ENCODE measurements at places on chromosomes 5 and 9.

- no peak for DNase-seq
These were observed 387.9 kb upstream of the DAP start for GRCh38 chr5:11148810-11149539.

DNA sequence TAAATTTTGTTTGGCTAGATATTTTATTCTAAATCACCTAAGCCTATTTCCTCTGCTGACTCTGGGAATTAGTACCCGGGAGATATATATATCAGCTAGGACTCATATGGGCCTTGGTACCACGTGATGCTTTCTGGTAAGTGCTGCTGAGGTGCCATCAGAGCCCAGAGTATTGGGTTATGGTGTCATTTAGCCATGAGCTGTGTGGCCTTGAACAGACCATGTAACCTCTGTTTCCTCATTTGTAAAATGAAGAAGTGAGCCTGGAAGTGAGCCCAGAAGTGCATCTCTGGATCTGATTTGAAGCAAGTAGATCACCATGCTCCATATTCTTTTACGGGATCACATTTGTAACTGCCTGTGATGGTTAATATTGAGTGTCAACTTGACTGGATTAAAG lies 126.1 kb downstream of the GPBP1 start:
- DNase-seq: no peak

DNA sequence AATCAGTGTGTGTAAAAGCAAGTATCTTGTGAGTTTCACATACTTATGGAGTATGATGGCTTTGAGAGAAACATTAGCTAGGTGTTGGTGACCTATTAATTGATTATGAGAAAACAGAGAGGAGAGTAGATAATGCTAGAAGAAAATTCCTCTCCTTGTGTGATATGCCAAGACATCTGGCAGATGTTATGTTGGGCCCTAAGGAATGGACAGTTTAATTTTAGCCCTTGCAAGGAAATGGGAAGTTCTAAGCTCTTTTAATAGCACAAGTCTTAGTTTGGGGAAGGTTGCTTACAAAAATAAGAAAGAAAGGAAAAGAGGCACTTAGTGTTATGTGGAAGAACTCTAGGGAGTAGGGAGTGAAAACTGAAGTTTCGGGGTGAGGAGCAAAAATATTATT lies 5.1 kb downstream of the ZNF462 start:
- no peak for DNase-seq

DNA sequence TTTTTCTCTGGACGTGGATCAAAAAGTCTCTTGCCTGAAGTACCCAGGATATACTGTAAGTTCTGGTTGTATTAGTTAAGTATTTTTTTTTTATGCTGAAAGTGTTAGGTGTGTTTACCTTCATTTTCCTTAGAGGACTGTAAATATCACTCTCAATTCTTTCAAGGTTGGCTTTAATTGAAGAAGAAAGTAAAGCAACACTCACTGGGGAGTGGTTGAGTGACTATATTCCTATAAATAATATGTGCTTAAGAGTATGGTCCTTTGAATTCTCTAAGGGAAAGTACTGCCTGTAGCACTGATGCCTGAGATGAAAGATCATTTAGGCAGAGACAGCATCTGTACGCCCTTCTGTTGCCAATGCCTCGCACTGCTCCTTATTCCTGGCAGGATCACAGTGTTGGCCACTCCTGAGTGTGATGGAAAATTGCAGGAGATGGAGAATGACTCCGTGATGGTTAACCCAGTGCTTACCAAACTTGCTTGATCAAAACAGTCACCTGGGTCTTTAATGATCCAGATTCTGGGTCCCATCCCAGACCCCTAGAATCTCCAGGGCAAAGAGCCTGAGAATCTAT lies 182.0 kb upstream of the MPDZ start:
- no peak for DNase-seq

- no peak for DNase-seq
These were observed 721.2 kb downstream of the CDH18 start for GRCh38 chr5:19266791-19267190.

DNA sequence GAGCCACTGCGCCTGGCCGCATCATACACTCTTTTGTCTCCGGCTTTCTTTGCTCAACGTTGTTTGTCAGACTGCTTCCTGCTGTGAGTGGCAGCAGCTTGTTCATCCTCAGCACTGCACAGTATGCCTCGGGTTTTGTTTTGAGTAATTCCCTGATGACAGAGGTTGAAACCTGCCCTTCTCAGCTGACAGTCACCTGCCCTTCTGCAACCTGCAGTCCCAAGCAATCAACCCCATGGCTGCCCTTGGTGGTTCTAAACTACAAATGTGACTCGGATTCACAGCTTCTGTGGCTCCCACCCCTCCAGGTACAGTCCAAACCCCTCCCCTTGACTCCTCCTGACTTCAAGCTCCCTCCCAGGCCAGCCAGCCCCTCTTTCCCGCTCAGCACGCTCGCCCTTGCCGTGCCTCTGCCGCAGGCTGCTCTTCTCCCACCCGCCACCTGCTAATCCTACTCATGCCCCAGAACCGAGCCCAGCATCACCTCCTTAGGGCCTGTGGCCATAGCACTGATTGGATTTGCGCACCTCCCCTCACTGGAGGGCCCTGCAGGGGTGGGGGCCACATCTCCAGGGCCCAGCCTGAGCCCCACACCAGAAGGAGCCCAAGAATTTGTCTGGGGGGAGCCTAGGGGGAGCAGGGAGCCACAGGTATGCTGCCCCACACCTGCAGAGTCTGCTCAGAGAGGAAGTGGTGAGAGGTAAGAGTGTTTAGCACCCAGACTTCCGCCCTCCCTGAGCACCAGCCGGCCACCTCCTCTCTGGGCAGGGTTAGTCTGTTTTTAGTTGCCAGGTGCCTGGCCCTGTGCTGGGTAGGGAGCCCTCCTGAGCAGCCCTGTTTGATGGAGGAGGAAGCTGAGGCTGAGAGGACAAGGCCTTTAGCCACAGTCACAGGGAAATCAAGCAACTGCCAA lies 10.1 kb downstream of the EEIG1 start:
- no peak for DNase-seq

DNA sequence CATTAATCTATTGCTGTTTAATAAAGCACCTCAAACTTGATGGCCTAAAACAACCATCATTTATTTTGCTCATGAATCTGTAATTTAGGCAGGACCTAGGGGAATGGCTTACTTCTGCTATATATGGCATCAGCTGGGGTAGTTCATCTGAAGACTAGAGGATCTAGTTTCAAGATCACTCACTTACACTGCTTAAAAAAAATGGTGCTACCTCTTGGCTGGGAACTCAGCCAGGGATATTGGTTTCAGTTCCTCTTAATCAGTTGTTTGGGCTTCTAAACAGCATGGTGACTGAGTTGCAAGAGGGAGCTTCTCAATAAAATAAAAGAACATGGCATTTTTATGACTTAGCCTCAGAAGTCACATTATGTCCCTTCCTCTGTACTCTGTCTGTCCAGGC lies 142.0 kb downstream of the FAM114A2 start:
- no peak for DNase-seq

DNA sequence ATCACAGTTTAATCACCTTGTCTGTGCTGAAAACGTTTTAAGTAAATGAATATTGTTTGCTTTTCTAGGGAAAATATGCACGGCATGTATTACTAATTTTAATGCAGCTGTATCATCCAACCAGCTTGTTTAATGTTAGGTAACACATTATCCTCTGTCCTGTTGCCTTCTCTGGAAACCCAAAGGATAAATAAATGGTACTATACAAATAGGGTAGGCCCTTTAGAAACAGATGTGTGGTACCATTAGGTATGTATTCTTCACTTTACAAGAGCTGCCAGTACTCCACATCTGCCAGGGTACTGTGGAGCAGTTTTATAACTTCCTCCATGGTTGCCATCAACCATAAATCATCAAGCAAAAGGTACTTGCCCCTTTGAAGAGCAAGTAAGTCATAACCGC lies 42.9 kb downstream of the FAF2 start:
- no peak for DNase-seq

GRCh38 chr5:36689225-36689624 lies 82.8 kb downstream of the SLC1A3 start:
- no peak for DNase-seq

GRCh38 chr5:56211298-56211865 lies 21.7 kb downstream of the ANKRD55 start:
- DNase-seq: no peak

DNA sequence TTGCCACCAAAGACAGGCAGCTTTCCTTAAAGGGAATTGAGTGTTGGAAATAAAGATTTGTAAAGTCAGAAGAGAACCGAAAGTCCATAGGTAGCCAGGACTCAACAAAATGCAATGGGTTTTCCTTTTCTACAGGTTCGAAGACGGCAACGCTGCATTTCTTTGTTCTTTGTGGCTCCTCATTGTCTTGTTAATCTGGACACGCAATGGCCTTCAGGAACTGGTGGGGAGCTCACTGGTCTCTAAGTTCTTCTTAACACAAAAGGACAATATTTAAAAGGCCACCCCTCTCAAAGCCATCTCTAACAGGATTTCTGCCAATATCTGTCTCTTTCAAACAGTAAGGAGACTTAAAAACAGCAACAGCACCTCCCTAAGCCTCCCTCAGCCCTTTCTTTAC lies 170.6 kb downstream of the RMI1 start:
- DNase-seq: no peak

DNA sequence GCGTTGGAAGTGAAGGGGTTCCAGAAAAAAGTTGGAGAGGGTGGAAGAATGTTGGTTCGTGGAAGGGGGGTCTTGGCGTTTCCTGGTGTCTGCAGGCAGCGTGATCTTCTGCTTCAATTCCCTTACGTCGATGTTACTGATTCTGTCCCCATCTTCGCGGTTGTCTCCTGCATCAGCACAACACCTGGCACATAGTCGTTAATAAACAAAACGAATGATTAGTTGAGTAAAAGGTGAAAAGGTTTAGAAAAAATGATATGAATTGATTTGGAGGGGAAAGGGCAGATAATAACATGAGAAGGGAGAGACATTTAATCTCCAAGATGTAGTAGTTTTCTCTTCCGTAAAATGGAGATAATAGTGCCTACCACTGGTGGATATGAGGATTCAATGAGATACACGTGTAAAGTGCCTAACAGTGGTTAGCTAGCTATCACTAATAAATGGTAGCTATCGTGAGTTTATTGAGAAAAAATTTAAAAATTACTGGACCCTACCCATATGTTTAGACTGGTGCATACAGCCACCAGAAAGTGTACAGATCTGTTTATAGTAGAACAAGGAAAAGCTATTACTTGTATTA lies 556 bp downstream of the MTREX start:
- no peak for DNase-seq

- DNase-seq: peak; percentile 68
These were observed 60.6 kb upstream of the ZFR start for GRCh38 chr5:32504989-32505596.

DNA sequence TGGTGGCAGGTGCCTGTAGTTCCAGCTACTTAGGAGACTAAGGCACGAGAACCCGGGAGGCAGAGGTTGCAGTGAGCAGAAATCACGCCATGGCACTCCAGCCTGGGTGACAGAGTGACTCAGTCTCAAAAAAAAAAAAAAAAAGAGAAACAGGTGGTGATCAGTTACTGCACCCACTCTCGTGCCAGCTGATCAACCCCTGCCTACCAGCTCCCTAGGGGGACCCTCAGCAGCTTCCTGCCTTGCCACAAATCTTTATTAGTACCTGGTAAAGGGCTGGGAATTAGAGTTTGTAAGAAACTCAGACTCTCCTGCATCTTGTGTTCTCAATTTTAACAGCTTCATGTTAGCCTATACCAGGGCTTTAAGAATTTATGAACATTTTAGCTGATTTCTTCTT lies 914.9 kb downstream of the EFNA5 start:
- DNase-seq: no peak
